PC-3 (cell line): ENCODE measurements at places on chromosomes 12 and 14. TPM values are rescaled to one million over a fixed set of nuclear protein-coding genes. Genes with fewer than 3 reads are reported as not detected.

Gene BCL11B
- 0.73 and 1.7 TPM in 2 replicates for total RNA-seq

Gene RNASE11
- not detected in 2 replicates for total RNA-seq

DNA sequence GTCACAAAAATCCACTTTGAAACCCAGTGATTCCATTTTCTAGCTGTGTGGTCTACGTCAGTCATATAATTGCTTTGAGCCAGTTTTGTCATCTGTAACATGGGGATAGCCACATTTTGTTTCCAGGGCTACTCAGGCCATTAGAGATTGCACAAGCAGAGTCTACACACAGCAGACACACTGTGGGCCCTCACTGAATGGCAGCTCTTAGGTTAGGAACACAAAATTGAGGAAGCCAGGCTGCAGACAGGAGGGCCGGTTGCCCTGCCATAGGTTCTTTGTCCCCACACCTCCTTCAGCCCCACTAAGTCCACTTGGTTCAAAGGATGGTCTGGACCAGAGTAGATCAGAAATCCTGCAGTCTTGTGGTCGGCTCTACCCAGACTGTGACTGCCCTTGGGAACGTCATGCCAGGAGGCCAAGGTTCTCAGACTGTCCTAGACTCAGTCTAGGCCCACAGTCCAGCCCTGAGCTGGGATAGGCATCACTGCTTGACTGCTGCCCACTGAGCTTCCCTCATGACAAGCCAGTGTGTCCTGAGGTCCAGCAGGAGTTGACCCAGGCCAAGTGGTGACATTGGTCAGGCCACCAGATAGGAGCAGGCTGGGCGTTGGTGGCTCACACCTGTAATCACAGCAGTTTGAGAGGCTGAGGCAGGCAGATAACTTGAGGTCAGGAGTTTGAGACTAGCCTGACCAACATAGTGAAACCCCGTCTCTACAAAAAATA lies 3.8 kb upstream of the MYH7 start:
- H3K27ac ChIP-seq: no peak overlapping the region
- H3K4me3 ChIP-seq: no peak overlapping the region

- no peak for DNase-seq
- peak within 1 kb of the TSS; percentile 60; the same call in 1 of the 2 replicates for H3K4me3 ChIP-seq
- H3K36me3 ChIP-seq: no peaks in the 10 kb centered on the region
- peaks cover 21% of the 10 kb centered on the region; the same call in 1 of the 2 replicates for H3K27me3 ChIP-seq
- H3K27ac ChIP-seq: no peak within 1 kb of the TSS
These were observed at the start of gene SLC6A15 for GRCh38 chr12:84912198-84913128. Gene SLC6A15, minus strand, starts transcription at chr12:84912799. Its CDS starts 20,679 bp downstream, at chr12:84892120.
